ENCODE measurements at places on chromosomes 4 and X.

GRCh38 chr4:10460313-10461047 is 3.3 kb upstream of the ZNF518B start:
- no peak for DNase-seq

DNA sequence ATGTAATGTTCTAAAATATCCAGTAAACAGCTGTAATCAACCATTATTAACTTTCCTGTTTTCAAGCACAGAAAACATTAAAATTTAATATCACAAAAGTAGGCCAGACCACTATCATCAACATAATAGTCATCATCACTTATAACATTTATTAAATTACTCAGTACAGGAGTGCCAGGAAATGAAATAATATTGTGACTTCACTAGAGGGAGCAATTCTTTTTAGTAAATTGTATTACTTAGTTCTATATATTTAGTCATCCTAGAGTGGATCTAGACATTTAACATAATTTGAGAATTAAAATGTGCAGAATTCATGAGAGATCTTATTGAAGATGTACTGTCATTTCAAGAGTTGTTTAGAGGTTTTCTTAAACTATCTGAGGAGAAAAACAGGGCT is 33.6 kb downstream of the PITX2 start:
- no peak for DNase-seq

DNA sequence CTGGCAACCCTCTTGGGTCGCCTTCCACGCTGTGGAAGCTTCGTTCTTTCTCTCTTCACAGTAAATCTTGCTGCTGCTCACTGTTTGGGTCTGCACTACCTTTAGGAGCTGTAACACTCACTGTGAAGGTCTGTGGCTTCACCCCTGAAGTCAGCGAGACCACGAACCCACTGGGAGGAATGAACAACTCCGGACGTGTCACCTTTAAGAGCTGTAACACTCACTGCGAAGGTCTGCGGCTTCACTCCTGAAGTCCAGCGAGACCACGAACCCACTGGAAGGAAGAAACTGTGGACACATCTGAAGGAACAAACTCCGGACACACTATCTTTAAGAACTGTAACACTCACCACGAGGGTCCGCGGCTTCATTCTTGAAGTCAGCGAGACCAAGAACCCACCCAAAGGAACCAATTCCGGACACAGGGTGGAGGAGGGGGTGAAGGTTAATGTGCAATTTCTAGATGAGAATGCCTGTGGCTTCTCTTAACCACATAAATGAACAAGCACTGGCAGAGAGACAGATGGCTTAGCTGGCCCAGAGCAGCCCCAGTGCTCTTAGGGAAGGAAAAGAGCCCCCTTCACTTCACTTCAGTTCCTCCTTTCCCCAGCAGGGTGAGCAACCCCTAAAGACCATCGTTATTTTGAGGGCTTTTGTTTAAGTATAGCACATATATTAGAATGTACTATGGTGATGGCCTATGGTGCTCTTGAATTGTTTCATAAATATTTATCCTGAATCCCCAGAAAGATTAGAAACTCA is 73.0 kb downstream of the LUZP4 start:
- DNase-seq = no peak

DNA sequence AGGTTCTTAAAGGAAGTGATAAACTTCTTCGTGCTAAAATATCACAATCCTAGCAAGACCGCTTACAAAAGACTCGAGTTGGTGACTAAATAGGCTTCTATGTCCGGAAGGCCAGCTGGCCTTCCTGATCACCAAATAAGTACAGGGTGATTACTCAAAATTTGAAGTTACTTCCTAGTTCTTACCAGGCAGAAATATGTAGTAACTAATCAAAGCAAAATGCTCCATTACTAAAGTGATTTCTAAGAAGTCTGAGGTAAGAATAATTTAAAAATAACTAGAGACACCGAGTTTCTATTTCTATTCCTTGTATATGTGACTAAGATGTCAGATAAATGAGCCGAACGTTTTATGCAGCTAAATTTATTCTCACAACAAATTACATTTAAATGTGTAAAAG is 62.2 kb downstream of the NSUN7 start:
- DNase-seq = no peak

DNA sequence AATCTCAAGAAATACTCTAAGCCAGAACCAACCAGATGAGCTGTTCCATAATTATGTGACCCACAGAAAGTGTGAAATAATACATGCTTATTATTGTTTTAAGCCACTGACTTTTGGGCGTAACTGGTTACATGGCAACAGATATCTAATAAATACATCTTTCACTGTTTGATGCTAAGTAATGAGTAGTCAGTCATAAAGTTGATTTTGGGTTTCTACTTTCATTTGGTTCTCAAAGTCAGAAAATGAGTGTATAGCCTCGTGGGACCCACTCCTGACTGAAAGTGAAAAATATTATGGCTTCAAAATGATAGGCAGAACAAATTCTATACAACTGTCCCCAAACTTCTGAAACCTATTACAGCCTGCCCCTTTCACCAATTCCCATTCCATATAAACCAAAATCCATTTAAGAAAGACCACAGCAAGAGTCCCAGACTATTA is 88.0 kb upstream of the CBR4 start:
- DNase-seq = no peak

DNA sequence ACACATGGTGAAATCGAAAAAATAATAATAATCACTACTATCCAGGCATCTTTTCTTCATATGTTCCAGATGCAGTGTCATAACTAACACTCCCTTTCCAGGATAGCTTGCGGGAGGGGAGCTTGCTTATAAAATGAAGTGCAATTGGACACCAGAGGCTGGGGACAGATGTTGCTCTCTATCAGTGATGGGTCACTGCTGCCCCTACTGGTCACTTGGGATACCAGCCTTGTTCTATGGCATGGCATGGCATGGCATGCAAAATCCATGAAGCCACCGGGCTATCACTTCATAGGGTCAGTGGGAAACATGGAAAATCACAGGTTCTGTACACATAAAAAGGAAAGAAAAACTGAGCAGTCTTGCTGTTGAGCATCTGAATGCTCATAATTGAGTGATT is 168.1 kb downstream of the GLRA2 start:
- no peak for DNase-seq

- DNase-seq = no peak
These were observed 101.9 kb downstream of the FAM53A start for GRCh38 chr4:1582227-1582626.

- no peak for DNase-seq
These were observed 101.0 kb downstream of the SCD5 start for GRCh38 chr4:82697561-82697960.

DNA sequence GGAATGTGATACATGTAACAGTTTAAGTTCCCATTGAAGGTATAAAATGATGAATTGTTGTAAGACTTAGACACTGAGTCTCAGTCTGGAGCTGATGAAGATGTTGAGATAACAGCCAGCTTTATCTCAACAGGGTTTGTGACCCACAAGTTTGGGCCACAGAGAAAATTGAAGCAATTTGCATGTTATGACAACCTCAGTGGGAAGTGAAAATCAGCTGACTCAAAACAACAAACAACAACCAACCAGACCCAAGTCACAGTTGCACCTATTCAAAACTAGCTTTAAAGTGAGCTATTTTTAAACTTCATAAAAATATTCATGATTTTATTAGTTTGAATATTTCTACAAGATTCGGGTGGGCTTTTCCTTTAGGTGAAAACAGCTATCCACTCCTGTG is 8.0 kb downstream of the SFRP2 start:
- DNase-seq = no peak

DNA sequence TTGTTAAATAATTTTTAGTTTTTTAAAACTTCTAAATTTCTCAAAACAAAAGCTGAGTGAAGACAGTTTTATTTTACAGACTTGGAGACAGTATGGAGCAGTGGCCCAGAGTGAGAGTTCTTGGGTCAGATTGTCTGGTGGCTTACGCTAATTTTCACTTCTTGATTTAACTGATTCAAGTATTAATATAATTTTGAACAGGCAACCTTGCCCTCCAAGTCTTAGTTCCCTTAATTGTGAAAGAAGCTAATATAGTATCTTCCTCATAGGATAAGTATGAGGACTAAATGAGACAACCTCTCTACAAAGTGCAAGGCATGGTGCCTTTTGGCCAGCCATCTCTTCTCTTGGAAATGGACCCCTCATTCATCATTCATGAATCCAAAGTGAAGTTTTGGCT is 25.4 kb downstream of the ATP7A start:
- DNase-seq = no peak

DNA sequence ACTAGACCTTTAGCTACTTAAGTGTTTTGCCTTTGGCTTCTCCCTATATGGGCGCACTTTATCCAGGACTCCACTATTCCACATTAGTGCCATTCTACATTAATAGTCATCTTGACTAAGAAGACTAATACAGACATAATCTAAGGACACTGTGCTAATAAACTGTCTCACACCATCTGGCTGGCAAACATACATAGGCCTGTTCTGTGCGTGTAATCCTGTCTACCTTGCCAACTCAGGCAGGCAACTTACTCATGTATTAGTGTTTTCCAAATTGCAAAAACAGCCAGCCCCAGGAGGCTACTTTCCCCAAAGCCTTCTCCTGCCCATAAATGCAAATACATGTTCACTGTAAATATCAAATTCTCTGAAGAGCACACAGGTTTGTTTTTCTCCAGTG is 587.3 kb downstream of the TMA16 start:
- DNase-seq = no peak

- no peak for DNase-seq
These were observed 29.3 kb downstream of the ZNF827 start for GRCh38 chr4:145909281-145909715.

DNA sequence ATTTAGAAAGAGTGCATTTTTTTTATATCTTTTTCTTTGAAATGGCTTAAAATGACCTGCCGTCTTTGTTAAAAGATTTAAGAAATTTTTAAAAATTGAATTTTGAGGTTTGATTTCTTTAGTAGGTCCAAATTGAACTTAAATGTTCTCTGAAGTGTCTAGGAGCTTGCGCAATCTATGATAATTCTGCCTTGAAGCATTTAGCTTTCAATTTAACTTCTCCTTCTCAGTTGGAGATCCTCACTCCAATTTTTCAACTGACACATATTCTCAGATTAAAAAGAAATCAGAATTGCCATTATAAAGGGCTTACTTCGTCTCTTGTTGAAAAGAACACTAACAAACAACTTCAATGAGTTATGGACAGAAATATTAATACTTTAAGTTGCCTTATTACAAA is 273.5 kb downstream of the TMA16 start:
- DNase-seq = no peak

DNA sequence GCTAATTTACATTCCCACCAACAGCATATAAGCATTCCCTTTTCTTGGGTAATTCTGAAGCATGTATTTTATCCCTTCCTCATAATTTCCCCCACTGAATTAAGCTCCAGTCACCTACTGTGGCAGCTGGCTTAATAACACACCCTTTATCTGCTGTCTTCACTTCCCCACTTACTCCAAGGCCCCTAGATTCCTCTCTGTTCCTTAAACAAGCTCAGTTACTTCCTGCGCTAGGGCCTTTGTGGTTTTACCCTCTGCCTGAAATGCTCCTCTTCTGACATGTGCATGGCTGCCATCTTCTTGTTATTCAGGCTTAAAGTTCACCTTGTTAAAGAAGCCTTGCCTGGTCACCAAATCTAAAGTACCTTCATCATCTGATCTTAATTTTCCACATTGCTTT is 47.2 kb upstream of the RPS6KA3 start:
- no peak for DNase-seq

DNA sequence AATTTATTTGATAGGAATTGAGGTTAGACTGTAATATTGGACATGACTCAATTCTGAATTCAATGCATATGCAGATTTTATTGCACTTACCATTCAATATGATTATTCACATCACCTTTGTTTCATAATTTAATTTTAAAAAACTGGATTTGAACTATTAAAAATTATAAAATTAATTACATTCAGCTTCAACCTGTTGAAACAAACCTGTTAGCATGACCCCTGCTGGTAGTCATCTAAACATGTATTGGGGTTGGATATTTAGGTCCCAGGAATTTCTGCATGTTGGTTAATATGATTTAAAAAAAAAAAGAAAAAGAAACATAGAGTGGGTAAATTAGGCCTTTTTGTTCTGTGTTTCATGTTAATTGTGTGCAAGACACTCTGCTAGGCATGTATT is 85.9 kb downstream of the ARSJ start:
- DNase-seq = no peak

GRCh38 chr4:69874507-69874906 is 14.6 kb upstream of the SULT1E1 start:
- DNase-seq = no peak

DNA sequence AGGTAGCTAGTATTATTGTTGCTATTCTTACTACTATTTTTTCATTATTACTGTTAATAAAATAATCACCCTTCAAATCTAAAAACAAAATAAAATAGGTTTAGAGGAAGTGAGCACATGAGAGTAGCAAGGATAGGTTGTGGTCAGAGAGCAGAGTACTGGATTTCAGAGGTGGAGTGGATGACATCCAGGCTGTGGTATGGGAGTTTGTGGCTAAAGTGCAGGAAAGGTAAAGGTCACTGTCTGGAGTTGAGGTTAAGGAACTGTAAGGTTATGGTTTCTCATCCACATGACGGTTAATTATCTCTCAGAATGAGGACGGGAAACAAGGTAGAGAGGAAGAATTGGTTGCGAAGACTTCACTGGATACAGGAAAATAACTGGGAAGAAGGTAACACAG is 27.7 kb downstream of the STEEP1 start:
- no peak for DNase-seq

DNA sequence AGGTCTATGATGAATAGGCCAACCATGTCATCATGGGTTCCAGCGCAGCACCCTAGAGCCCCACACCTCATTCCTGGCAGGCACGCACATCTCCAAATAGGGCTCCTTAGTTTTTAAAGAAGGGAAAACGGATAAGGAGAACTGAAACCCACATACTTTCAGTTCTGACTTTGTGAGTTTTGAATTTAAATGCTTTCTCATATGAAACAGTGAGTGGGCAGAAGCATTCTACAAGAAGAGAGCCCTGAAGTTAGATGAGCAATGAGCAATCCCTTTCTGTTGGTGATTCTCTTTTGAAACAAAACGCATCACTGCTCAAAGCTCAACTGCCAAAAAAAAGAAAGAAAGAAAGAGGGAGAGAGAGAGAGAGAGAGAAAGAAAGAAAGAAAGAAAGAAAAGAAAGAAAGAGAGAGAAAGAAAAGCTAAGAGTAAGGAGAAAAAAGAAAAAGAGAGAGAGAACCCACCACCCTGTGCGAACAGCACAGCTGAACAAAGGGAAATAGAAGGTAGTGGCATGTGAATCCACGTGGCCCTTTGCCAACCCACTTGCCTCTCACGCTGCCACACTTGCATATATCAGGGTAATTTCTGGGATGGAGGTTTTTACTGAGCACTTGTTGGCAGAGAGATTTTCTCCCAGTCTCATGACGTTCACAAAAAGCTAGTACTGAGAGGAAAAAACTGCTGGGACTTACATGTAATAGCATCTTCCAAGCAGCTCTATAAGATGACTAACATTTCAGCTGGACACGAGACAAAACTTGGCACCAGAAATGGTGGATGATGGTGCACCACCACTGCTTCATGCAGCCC is 31.0 kb downstream of the TMSB4X start:
- DNase-seq = peak; percentile 18
